Foreskin fibroblast (primary cell): ENCODE measurements at places on chromosomes 5 and 9.

DNA sequence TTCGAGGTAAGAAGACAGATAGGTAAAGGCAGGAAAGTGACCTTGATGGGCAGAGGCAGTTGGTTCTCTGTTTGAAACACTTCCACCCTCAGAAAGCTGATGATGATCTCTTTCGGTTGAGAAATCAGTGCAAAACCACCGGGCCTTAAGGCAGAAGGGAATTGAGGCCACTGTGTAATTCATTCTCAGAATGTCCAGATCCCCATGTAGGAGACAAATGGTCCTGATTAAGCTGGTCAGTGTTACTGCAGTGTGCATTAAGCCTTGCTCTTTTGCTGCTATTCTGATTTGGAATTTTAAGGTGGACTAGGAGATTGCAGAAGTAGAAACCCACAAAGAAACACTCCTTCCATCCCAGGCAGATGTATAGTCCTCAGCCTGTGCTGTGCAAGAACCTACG is 255.2 kb downstream of the ARHGAP26 start:
- DNase-seq, result peak; percentile 19

GRCh38 chr5:36985387-36985786 is 108.8 kb downstream of the NIPBL start:
- no peak for DNase-seq

DNA sequence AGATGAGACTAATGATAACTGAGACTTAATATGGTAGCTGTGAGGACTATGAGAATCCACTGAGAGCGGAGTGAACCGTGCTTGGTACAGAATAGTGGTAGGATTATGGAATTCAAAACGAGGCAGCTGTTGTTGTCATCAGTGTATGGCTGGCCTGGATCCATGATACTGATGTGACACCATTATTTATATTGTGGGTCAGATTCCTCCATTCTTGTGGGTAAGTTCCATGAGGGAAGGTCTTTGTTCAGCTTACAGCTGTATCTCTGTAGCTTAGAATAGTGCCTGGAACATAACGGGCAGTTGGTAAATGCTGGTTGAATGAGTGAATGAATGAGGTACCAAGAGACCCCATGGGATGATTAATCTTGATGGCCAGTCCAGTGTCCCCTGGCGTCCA is 61.8 kb downstream of the ACER2 start:
- no peak for DNase-seq

GRCh38 chr5:139958432-139959148 is 84.5 kb downstream of the NRG2 start:
- DNase-seq, result no peak

DNA sequence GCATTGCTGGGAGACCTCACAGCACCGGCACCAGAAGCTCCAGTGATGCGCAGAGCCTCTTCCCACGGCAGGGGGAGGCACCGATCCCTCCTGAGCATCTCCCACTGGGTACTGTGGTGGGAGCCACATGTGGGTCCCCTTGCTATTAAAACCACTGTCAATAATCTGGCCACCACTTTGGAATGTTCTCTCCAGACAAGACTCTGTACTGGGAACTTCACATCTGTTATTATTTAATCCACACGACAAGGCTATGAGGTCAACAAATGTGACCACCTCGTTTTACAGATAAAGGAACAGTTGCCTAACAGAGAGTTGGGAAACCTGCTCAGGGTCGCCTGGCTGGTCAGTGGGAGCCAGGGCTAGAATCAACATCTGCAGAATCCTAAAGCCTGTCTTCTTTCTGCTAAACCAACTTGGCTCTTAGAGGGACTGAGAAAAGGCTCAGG is 72.7 kb downstream of the EPB41L4B start:
- peak; percentile 21 for DNase-seq

DNA sequence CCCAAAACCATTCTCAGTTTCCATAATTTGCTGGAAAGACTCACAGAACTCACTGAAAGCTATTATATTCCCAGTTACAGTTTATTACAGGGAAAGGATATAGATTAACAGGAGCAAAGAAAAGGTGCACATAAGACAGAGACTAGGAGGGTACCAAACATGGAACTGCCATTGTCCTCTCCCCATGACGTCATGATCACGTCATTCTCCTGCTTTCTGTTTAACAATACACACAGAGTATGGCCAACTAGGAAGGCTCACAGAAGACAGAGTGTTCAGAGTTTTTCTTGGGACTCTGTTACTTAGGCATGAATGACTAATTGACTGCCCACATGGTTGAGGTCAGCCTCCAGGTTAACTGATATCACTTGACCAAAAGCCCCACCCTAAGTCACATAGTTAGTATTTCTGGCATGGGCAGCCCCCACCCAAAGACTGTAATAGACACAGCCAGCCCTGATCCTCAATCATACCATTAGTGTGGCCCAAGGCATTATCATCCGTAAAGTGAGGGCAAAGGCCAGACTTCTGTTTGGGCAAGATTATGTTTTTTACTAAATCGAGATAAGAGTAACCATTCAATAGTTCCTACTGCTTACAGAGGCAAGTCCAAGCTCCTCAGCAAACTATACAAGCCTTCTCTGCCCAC is 353.5 kb upstream of the POU5F2 start:
- DNase-seq, result peak; percentile 31

- no peak for DNase-seq
These were observed 16.6 kb downstream of the OCLN start for GRCh38 chr5:69509212-69509611.

DNA sequence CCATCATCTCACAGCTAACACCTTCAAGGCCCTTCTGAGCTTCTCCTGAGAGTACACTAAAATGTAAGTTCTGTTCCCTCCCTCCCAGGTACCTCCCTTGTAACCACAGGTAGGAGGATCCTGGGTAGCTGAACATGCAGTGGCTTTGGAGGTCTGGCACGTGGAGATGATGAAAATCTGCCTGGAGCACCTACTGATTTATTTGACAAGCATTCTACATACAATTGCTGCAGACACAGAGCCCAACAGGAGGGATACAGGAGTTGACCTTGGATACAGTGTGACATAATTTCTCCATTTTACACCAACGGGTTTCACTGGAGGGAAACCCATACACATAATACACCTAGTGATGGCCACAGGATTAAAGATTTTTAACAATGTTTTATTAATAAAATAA is 478.7 kb downstream of the SEMA5A start:
- DNase-seq, result no peak

GRCh38 chr5:181185560-181185959 is 19.4 kb downstream of the TRIM7 start:
- no peak for DNase-seq

- DNase-seq, result no peak
These were observed 73.2 kb downstream of the KIAA1958 start for GRCh38 chr9:112559629-112560413.

GRCh38 chr5:150561571-150562275 is 53.8 kb downstream of the NDST1 start:
- no peak for DNase-seq

- no peak for DNase-seq
These were observed 227.8 kb upstream of the CDH9 start for GRCh38 chr5:27266184-27266583.

- no peak for DNase-seq
These were observed 4.9 kb downstream of the ENTR1 start for GRCh38 chr9:136405481-136405880.

DNA sequence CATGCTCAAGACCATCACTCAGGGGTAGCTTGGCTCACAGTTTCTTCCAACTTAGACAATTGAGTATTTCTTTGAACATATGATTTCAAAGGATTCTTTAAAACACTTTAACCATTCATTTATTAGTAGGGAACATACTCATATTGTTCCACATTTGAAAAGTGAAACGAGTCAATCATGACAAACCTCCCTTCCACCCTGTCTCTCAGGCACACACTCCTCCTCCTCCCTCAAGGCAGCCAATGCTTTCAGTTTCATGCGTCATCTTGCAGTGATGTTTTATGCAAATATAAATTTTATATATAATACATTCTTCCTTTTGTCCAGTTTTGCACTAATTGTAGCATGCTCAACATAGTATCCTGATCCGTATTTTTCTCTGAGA is 126.0 kb upstream of the BOD1 start:
- DNase-seq, result no peak

DNA sequence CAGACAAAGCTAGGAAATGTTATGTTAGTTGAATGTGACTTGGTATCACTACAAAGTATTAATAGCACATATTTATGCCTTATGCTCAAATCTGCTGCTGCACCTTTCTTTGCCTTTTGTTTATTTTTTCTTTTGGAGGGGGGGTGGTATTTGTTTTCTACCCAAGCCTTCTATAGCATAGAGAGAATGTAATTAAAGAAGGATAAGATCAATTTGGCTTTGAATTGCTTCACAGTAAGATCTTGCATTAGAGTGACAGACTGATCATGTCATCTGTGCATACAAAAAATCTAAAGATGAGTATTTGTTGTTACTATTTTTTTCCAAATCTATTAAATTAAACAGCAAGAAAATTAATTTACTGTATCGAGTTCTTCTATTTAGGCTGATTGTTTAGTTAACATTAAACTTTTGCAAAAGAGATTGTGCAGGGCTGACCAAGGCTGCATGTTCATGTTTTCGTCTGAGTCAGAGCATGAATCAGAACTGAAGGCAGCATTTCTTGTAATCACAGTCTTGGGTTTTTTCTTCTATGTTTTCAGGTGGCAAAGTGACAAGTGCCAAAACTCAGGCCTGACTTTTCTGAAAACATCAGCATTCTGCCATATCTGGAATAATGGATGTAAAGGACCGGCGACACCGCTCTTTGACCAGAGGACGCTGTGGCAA is 1007.1 kb upstream of the WWC1 start:
- peak; percentile 82 for DNase-seq

- no peak for DNase-seq
These were observed 372.3 kb downstream of the CDH18 start for GRCh38 chr5:19615661-19616060.

- no peak for DNase-seq
These were observed 1072.3 kb downstream of the MAT2B start for GRCh38 chr5:164577742-164578141.

DNA sequence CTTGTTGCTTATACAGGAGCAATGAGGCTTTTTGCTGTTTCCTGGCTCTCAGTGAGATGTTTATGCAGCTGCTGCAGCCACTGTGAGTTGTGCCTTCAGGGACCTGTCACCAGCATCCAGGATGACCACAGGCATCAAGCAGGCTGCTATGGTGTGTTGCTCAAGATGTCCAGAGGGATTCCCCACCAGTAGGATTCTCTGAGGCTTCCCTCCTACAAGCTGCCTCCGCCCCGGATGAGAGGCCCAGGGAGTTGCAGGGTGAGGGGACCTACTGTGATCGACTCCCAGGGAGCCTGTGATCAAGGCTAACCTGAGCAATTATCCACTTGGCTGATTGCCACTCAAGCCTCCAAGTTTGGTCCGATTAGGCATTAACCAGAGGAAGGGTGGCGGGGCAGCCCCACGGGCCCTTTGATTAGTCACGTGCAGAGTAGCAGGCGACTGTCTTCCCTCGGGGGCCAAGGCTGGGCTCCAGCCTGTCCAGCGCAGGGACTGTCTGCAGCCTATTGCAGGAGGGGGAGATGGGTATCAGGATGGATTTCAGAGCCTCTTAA is 1.8 kb upstream of the FAT2 start:
- DNase-seq, result no peak

DNA sequence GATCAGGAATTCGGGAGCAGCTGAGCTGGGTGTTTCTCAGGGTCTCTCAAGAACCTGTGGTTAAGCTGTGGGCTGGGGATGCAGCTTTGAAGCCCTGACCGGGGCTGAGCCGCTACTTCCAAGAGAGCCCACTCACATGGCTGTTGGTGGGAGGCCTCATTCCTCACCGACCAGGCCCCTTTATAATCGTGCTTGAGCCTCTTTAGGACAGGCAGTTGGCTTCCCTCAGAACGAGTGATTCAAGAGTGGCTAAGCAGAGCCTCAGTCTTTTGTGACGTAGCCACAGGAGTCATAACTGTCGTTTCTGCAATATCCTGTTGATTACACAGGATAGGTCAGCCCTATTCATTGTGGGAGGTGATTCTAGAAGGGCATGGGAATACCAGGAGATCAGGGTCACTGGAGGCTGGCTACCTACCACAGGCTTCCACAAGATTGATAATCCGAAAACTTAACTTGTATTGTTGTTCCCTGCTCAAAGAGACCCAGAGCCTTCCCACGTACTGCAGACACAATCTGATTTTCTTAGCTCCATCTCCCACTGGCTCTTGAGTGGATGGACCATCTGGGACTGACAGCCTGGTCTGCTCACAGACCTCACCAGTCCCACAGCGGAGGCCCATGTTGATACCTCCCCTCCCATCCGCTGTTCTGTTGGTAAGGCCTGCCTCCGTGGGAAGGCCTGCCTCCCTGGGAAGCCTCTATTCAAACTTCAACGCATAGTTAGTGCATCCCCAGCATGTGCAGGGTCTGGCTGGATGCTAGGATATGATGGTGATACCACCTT is 3.0 kb upstream of the ERGIC1 start:
- peak; percentile 84 for DNase-seq

DNA sequence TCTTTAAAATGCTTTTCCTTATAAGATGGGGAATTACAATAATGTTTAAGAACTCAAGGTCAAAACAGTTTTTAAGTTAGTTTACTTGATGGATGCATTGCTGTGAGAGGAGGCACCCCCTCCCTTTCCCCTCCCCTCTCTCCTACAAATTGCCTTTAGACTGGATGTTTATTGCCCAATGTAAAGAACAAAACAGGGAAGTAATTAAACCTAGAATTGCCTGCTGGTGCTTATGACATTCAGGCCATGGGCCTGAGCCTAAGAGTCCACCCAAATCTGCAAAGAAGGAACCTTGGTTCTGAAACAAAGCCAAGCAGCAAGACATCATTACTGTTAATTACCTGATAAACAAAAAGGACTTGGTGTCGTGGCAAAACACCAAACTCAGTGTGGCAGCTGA is 630.3 kb downstream of the ISL1 start:
- no peak for DNase-seq

- no peak for DNase-seq
These were observed 390.5 kb downstream of the KDM4C start for GRCh38 chr9:7148243-7148765.

DNA sequence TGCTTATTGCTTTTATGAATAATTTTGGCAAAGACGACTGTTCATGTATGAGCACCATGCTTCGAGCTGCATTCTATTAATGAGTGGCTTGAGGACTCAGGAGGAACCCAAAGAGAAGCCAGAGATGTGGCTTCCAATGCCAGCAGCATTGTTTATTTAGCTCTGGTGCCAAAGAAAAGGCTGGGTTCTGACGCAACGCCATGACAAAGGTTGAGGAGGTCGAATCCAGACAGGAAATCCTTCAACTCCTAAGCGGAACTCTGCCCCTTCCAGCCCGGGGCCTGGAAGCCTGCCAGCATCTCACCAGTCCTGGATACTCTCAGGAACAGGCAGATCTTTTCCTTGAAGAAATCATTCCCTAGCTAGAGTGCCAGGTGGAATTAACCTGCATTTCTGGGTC is 104.4 kb downstream of the ARHGAP26 start:
- no peak for DNase-seq
